ENCODE measurements at places on chromosomes 1 and 21. TPM values are rescaled to one million over a fixed set of nuclear protein-coding genes. Genes with fewer than 3 reads are reported as not detected.

Gene RAB42
- total RNA-seq, result 3.2 TPM

Gene CLDN17
- not detected for total RNA-seq

Gene DIO1
- not detected for total RNA-seq

Gene NUDC
- total RNA-seq, result 27.2 TPM

Gene S100A8
- total RNA-seq, result not detected

Gene PTPN22
- total RNA-seq, result 0.75 TPM

Gene FMO5
- total RNA-seq, result 0.77 TPM

Gene RIMS3
- total RNA-seq, result 0.44 TPM

Gene AMY2B
- total RNA-seq, result 7.1 TPM

Gene HES2
- under 0.01 TPM for total RNA-seq

Gene CD34
- total RNA-seq, result not detected

Gene RPTN
- total RNA-seq, result not detected

Gene PARP1
- total RNA-seq, result 92.4 TPM

Gene C8B
- not detected for total RNA-seq

Gene SLC35F3
- total RNA-seq, result 0.12 TPM

Gene AMY2A
- total RNA-seq, result not detected

Gene TRIM67
- not detected for total RNA-seq

Gene LCK
- total RNA-seq, result not detected

Gene HCRTR1
- not detected for total RNA-seq

Gene EFCAB7
- 8.6 TPM for total RNA-seq

Gene E2F2
- 0.50 TPM for total RNA-seq

Gene ALX3
- total RNA-seq, result not detected

Gene CELA2A
- total RNA-seq, result not detected

Gene MFSD2A
- total RNA-seq, result 4.9 TPM

Gene TMEM79
- total RNA-seq, result 1.3 TPM

All from uterine smooth muscle cell (primary cell).